ENCODE measurements at places on chromosomes 1 and 21. TPM values are rescaled to one million over a fixed set of nuclear protein-coding genes. Genes with fewer than 3 reads are reported as not detected.

CD1B gene
- not detected for total RNA-seq

GTF2B gene
- total RNA-seq, result 30.8 TPM

ZMYND12 gene
- total RNA-seq, result not detected

MAP10 gene
- total RNA-seq, result 1.8 TPM

KCNJ15 gene
- total RNA-seq, result not detected

FAM163A gene
- not detected for total RNA-seq

PLA2G2F gene
- not detected for total RNA-seq

FMO4 gene
- 2.6 TPM for total RNA-seq

LENEP gene
- total RNA-seq, result 1.5 TPM

MTR gene
- total RNA-seq, result 63.8 TPM

CENPF gene
- 173 TPM for total RNA-seq

GSTM4 gene
- 8.0 TPM for total RNA-seq

STUM gene
- total RNA-seq, result not detected

SAMD11 gene
- total RNA-seq, result not detected

CCDC185 gene
- total RNA-seq, result not detected

VWA5B1 gene
- 0.19 TPM for total RNA-seq

S100A7A gene
- total RNA-seq, result not detected

TSPAN2 gene
- 0.36 TPM for total RNA-seq

SPAG17 gene
- not detected for total RNA-seq

ELF3 gene
- total RNA-seq, result 0.18 TPM

GJA9 gene
- not detected for total RNA-seq

SEC16B gene
- not detected for total RNA-seq

VHLL gene
- total RNA-seq, result not detected

AMY1B gene
- total RNA-seq, result not detected

KRTAP11-1 gene
- total RNA-seq, result not detected

ADAM30 gene
- total RNA-seq, result not detected

MROH9 gene
- total RNA-seq, result not detected

OLIG2 gene
- total RNA-seq, result not detected

CHRM3 gene
- total RNA-seq, result not detected

CYP4A11 gene
- total RNA-seq, result not detected

CRYBG2 gene
- total RNA-seq, result 3.0 TPM

FCGR1A gene
- total RNA-seq, result not detected

PTPN7 gene
- 83.1 TPM for total RNA-seq

PLEKHN1 gene
- not detected for total RNA-seq

GIPC2 gene
- not detected for total RNA-seq

ATP1A4 gene
- total RNA-seq, result not detected

PLA2G4A gene
- total RNA-seq, result not detected

LCE1F gene
- total RNA-seq, result not detected

CITED4 gene
- not detected for total RNA-seq

BMP8B gene
- 0.34 TPM for total RNA-seq

SPRR2B gene
- total RNA-seq, result not detected

KLHDC7A gene
- 0.59 TPM for total RNA-seq

All from OCI-LY7 (cell line).